Frontal cortex (tissue), 4 donors: ENCODE measurements at places on chromosomes 3 and 15.

DNA sequence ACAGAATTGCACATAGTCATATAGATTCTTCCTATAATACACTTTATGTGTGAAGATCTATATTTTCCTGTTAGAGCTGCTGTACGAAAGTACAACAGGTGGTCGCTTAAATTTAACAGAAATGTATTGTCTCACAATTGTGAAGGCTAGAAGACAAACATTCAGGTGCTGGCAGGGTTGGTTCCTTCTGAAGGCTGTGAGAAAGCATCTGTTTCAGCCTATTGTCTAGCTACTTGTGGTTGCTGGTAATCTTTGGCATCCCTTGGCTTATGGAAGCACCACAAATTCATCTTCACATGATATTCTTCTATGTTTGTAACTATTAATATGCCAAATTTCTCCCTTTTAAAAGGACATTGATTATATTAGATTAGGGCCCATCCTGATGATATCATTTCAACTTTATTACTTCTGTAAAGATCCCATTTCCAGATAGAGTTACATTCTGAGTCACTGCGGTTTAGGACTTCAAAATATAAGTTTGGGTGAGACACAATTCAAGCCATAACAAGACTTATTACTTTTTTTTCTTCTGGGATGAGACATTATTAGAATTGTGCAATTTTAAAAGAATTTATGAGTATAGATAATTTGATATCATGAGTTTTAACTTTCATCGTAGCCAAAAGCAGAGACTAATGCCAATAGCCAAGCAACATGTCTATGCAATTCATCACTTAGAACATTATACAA is 248.1 kb upstream of the BCHE start:
- no peak for DNase-seq

GRCh38 chr3:171165499-171165921 is 139.0 kb upstream of the SLC2A2 start:
- no peak for DNase-seq

DNA sequence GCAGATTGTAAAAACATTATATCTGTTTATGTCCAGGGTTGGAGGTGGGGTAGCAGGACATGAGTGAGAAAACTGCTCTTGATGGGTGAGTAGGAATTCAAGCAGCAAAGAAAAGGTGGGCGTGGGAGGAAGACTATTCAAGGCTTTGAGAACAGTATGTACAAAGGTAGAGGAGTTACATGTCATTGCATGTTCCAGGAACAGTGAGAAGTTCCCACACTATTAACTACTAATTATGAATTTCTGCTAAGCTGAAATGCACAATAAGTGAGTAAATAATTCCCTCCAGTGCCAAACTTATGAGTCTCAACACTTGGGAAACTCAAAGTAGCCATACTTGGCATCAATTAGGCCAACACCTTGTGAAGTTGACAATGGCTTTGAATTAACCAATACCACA is 80.1 kb downstream of the SRGAP3 start:
- DNase-seq: no peak

DNA sequence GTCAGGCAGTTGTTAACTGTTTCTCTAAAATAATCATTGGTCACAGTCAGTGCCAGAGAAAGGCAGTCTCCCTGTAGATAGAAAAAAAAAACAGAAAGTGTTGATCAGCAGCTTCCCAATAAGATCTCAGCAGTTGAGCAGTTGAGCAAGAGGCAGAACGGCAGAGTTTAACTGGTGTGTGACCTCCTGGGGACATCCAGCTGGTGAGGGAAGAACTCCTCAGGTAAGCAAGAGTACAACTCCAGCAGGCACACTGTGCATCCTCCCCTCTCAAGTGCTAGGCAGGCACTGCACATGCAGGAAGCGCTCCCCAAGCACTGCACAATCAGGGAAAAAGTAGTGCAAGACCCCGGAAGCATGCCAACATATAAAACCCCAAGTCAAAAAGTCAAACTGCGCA is 1287.2 kb downstream of the NSUN3 start:
- DNase-seq: no peak

GRCh38 chr3:113183748-113184661 is 27.4 kb upstream of the BOC start:
- DNase-seq: no peak

DNA sequence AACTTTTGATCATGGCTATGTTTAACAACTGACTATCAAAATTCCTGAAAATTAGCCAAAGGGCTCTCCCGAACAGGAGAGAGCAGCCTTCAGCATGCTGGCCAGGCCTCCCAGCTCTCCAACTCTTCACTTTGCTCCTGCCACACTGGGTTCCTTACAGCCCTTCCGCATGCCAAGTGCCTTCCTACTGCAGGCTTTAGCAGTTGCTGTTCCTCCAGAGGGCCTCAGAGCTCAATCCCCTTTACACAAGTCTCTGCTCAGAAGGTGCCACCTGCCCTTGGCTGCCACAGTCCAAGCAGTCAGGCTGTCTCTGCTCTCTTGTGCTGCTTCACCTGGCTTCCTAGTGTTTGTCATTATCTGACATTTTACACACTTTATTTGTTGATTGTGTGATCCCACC is 553.1 kb upstream of the PPP2R3A start:
- DNase-seq: no peak

GRCh38 chr3:164526250-164526649 is 552.0 kb downstream of the SI start:
- no peak for DNase-seq
